ENCODE measurements at places on chromosomes 6 and 20.
A peak's percentile ranks its signal among the peaks of the same experiment; 100 is the strongest.

GRCh38 chr6:105991561-105992314 lies 94.4 kb upstream of the PRDM1 start:
- peak; percentile 36 for DNase-seq

DNA sequence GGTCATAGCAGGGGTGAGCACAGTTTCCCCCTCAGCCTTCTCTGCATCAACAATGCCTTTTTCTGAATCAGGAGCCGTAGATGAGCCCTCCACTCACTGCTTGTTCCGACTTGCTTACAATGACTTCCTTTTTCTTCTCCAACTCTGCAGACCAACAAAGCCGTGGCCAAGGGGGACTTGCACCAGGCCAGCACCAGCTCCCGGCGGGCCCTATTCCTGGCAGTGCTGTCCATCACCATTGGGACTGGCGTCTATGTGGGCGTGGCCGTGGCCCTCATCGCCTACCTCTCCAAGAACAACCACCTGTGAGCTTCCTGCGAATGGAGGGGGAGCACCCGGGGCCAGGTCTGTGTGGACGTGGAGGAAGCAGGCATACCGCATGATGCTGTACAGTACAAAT lies 195.8 kb downstream of the SYNDIG1 start:
- DNase-seq: no peak

GRCh38 chr6:132780770-132781371 lies 17.6 kb downstream of the SLC18B1 start:
- no peak for DNase-seq

DNA sequence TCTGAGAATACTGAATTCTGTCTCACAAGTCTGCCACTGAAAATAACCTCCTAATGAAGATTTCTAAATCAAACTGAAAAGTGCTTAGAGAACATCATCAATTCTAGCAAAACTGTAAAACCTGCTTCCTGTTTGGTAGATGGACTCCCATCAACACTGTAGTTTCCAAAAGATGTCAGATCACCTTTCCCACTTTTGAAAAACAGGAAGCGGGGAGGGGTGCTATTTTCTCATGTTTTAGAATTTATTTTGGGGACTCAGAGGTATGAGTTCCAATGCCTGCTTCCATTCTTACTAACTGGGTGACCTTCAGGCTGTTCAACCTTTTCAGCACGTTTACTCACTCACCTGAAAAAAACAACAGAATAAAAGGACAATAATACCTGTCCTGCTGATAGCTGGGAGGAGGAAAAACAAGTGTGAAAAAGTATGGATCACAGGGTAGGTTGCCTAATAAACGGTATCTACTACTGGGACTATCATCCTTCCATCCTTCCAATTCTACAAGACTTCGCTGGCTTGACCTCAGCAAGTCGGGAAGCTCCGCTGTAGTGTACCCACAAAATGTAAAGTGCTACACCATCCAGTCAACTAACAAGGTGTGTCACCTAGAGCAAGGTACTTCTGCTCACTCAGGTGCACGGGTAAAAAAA lies 1.1 kb downstream of the ATP5F1E start:
- no peak for DNase-seq

DNA sequence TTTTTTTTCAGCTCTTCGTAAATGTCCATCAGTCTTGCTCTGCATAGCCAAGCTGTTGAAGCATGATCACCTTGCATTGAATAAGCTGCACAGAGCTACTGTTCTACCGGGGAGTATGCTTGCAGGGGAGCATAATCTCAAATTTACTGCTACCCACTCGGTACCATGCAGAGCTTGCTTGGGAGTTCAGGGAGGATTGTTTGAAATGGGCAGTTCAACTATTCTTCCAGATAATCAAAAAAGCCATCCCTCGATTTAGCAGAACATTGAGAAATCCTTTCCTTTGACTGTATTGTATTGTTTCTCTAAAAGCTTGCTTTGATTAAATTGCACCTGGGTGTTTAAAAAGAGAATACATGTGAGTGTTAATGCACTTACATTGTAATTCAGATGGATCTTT lies 332.6 kb downstream of the UTRN start:
- DNase-seq: no peak

DNA sequence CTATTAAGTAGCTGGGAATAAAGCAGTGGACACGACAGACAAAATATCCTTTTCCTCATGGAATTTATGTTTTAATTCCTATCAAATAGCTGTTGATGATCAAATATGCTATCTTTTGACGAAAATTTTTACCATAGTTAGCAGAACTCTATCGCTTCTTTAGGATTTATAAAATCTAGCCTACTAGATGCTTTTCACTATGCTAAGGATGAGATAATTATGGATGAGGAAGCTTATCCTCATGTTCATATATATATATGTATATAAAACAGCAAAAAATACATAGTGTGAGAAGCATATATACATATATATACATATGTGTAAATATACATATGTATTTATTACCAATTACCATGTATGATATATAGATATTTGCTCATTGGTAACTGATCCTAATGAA lies 12.9 kb upstream of the PRSS16 start:
- no peak for DNase-seq

- DNase-seq: no peak
These were observed 11.3 kb downstream of the SLC17A5 start for GRCh38 chr6:73642530-73642929.

GRCh38 chr20:60058879-60059278 lies 100.7 kb downstream of the CDH26 start:
- no peak for DNase-seq

DNA sequence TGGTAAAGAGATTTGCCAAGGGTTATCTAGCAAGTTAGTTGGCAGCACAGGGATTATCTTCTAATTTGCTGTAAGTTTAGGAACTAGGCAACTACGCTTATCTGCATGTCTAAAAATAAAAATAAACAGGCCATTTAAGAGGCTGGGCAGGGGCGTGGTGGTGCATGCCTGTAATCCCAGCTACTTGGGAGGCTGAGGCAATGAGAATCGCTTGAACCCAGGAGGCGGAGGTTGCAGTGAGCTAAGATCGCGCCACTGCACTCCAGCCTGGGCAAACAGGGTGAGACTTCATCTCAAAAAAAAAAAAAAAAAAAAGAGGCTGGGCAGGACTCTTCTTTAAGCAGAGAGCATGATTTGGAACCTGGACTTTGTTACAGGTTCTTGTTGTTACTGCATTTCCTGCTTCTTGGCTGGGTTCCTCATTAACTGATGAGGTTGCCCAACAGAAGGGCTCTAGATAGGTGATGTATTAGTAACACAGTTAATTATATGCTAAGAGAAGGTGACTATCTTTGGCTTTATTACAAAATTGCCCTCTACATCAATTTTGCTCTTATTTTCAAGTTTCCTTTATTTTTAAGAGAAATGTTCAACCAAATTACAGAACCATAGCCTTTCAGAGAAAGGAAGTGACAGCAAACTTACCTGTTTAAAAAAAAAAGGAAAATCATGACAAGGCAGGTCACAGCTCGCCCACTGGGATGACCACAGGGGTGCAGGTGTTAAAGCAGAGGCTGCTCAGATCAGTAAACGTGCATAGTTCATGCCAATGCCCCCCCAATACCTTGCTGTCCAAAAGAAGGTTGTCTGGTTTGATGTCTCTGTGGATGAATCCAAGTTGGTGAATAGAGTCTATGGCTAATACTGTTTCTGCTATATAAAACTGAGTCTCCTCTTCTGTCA lies 32.5 kb downstream of the STK38 start:
- DNase-seq: no peak

DNA sequence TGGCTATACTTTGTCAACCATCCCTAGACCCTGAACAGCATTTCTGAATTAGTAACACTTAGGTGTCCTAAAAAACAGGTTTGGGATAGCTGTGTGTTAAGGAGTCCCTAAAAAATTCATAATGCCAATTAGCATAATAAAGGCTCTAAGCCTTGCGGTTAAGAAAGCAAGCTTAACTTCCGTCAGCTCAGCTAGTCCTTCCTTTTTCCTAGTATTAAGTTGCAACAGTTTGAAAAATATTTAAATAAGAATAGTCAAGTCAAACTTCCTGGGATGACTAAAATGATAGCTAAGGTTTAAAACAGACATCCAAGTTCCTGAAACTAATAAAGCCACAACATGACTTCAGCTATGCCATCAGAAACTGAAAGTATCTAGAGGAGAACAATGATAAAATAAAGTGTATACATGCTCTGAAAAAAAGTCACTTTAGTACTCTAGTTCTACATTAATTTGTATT lies 3.5 kb downstream of the AKIRIN2 start:
- DNase-seq: no peak

- no peak for DNase-seq
These were observed 4.6 kb downstream of the NINL start for GRCh38 chr20:25580711-25581110.

DNA sequence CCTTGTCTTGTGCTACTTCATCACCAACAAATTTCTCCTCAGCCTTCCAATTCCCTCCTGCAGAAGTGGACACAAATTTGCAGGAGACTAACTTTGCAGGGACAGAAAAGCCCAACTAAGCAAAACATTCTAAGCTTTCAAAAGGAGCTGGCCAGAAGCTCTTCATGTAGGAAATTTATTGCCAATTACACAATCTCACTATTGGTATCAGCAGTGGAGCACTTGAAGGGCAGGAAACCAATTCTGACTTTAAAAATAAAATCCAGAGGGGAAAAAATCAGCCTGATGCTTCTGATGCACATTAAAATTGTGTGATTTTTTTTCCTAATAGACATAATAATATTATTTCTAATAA lies 193.3 kb downstream of the LY86 start:
- DNase-seq: no peak

GRCh38 chr6:21836277-21836676 lies 242.7 kb downstream of the SOX4 start:
- no peak for DNase-seq

DNA sequence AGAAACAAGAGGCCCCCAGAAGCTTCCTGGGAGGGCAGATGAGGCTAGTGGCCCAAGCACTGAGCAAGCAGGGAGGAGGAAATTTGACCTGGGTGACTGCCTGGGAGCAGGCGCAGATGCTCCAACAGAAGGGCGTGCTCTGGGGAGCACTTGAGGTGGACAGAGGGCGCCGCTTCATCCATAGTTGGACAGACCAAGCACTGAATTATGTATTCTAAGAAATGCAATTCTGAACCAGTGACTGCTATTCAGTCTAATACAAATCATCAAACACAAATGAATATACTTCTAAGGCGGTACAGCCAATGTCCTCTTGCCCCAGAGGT lies 28.7 kb upstream of the IRF4 start:
- no peak for DNase-seq

DNA sequence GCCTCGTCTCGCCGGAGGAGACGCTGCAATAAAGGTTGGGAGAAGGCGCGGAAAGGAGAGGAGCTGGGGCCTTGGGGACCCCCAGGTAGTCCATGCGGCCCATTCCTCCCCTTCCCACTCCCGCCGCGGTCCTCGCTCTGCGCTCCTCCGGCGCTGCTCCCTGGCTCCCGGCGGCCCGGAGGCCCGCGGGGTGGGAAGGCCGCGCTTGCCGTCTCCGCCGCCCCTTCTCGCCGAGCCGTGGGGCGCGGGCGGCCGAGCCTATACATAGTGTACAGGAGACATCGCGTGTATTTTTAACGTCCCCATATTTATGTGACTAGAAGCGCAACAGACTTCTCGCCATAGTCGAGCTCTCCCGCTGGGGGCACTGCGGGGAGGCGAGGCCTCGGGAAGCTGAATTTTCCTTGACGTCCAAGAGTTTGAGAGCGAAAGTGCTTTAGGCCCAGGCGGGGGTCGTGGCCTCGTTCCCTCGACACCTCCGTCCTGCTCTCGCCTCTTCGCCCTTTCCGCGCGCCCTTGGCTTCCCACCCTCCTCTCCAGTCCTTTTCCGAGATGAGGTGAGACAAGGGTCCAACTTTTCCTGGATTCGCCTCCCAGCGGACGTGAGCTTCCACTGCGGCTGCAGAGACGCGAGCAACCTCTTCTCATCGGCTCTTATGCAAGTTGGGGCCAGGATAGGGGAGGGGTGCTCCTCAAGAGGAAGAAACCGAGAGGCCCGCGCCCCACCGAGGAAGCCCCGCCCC lies 29.0 kb downstream of the SLC12A5 start:
- no peak for DNase-seq

- no peak for DNase-seq
These were observed 130.5 kb downstream of the ZFP64 start for GRCh38 chr20:52060794-52061714.

GRCh38 chr6:42781796-42782688 lies at the start of gene BICRAL:
TSS of gene BICRAL (plus strand) at chr6:42782052. CDS start at chr6:42822023, 39,971 bp downstream.
- DNase-seq: no peak

- DNase-seq: no peak
These were observed 38.5 kb downstream of the DLGAP4 start for GRCh38 chr20:36344517-36345132.

DNA sequence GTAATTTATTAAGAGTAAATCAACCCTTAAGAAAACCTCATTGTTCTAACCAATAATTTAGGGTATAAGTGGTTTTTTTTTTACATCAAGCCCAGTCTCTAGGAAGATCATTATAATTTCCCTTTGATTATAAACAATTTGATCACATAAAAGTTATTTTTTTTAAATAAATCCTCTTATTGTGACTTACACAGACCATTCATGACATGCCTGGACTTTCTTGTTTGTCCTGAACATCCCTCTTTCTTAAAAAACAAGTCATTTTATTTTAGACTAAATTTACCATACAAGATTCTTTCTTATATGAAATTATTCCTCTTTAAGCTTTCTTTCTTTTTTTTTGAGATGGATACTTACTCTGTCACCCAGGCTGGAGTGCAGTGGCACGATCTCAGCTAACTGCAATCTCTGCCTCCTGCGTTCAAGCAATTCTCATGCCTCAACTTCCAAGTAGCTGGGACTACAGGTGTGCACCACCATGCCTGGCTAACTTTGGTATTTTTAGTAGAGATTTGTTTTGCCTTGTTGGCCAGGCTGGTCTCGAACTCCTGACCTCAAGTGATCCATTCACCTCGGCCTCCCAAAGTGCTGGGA lies 53.6 kb upstream of the AGPAT4 start:
- no peak for DNase-seq

DNA sequence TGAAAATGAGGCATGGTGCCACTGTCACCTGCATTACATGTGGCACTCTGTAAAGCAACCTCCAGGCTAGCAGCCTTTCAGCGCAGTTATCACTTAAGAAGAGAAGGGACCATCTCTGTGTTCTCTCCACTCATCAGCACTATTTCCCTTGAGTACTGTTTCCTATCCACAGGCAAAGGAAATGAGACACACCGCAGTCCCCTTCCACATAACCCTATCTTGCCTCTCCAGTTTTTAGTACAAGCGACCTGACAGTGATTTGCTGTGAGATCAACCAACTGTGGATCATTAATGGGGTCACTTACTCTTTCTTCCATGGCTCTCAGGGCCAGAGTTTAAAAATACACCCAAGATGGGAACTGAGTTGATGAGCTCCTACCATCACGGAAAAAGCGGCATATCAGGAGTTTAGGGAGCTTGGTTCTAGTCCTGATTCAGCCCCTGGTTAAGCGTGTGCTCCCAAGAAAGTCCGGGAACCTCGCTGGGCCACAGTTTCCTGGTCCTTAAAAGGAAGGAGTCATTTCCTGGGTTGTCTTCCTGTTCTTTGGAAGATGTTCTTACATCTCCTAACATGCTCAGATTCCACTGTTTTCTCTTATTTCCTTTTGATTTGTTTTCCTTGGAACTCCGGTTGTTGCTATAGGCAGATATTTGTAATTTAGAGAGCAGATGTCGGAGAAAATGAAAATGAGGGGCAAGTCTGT lies 27.3 kb downstream of the PRDM1 start:
- DNase-seq: no peak

All from cerebellar nuclear complex (tissue), 1 donor.